Mesothelial cell of epicardium (in vitro differentiated cells): ENCODE measurements at places on chromosomes 2 and 18. TPM values are rescaled to one million over a fixed set of nuclear protein-coding genes. Genes with fewer than 3 reads are reported as not detected.
A peak's percentile ranks its signal among the peaks of the same experiment; 100 is the strongest.

GRCh38 chr2:12211326-12212175, 465.1 kb downstream of the LPIN1 start:
- no peaks in the 10 kb centered on the region for H3K36me3 ChIP-seq
- DNase-seq: no peak
- H3K4me1 ChIP-seq: peaks cover 4% of the 10 kb centered on the region

DNA sequence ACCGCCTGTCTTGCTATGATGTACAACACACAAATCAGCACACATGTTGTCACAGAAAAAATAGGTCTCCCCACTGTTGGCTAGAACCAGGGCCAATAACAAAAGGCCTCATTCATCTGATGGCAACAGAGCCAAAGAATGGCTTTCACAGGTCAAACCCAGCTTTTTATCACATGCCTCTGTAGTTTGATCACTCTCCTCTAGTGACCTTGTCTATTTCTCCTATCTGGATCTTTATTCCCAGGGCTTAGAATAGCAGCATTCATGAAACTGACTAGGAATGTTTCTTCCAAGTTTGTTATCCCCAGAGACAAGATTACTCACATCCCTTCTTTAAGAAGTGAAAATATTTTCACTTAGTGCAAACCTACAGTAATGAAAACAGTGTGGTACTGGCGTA, 285.8 kb upstream of the GYPC start:
- no peak overlapping the region for H3K27ac ChIP-seq
- no peak overlapping the region for H3K4me3 ChIP-seq
- H3K36me3 ChIP-seq: no peaks in the 10 kb centered on the region
- H3K4me1 ChIP-seq: no peaks in the 10 kb centered on the region
- H3K27me3 ChIP-seq: no peaks in the 10 kb centered on the region

GRCh38 chr2:104863468-104864279, 9.8 kb downstream of the POU3F3 start:
- H3K4me3 ChIP-seq: no peak overlapping the region
- peaks cover 97% of the 10 kb centered on the region for H3K27me3 ChIP-seq
- no peaks in the 10 kb centered on the region for H3K36me3 ChIP-seq
- peaks cover 4% of the 10 kb centered on the region for H3K4me1 ChIP-seq

GRCh38 chr2:128549646-128550260, 231.1 kb upstream of the HS6ST1 start:
- H3K4me1 ChIP-seq: peaks cover 16% of the 10 kb centered on the region
- no peak for DNase-seq
- no peaks in the 10 kb centered on the region for H3K36me3 ChIP-seq
- no peak overlapping the region for H3K4me3 ChIP-seq

- no peaks in the 10 kb centered on the region for H3K36me3 ChIP-seq
- no peak overlapping the region for H3K27ac ChIP-seq
- no peaks in the 10 kb centered on the region for H3K27me3 ChIP-seq
- peaks cover 27% of the 10 kb centered on the region for H3K4me1 ChIP-seq
- no peak overlapping the region for H3K4me3 ChIP-seq
Measured at GRCh38 chr18:41871229-41872000, 83.6 kb upstream of the PIK3C3 start.

DNA sequence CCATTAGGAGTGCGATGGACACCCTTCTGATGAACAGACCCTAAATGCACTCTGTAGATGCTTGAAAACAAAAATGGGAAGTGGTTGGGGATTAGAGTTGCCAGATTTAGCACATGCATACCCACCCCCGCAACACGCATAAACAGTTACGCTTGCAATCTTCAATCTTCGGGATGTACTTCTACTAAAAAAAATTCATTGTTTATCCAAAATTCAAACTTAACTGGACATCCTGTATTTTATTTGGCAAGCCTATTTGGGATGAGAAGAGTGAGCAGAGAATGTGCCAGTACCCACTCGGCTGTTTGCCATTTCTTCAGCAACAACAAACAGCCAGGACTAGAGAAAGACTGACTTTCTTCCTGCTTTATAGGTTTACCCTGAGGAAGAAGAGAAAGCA, 18.4 kb downstream of the KIAA2012 start:
- DNase-seq: no peak
- no peaks in the 10 kb centered on the region for H3K27me3 ChIP-seq
- no peak overlapping the region for H3K4me3 ChIP-seq
- no peaks in the 10 kb centered on the region for H3K36me3 ChIP-seq
- peaks cover under 1% of the 10 kb centered on the region for H3K4me1 ChIP-seq

DNA sequence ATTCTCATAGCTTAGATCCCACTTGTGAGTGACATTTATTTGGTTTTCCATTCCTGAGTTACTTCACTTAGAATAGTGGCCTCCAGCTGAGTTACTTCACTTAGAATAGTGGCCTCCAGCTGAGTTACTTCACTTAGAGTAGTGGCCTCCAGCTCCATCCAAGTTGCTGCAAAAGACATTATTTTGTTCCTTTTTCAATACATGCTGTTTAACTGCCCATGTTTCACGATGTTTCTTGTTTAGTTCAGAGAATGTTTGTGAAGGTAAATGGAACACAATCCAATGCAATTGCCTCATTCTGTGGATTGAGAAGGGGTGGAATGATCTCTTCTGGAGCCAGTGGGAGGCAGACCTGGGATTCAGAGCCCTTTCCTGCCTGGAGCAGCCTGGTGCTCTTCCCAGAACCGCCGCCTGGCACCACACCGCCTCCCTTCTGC, 273.5 kb upstream of the ATP5MC3 start:
- no peak overlapping the region for H3K27ac ChIP-seq
- DNase-seq: no peak
- peaks cover 2% of the 10 kb centered on the region for H3K27me3 ChIP-seq
- H3K4me3 ChIP-seq: no peak overlapping the region

DNA sequence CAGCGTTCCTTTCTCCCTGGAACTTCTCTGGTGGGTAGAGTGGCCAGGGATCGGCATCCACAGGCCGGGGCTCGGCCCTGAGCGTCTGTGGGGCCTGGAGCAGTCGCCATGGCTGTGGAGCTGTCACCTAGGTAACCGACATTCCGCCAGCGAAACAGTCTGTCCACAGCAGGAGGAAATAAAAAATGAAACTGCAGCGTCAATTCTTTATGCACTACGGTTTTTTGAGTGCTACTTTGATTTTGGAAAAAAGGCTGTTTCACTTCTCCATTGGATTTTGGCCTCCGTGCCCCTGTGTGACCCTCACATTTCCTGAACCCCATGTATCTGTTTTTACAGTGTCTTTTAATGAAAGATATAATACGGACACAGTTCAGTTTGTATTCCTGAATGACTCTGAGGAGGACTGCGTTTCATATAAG, 163.4 kb downstream of the LDLRAD4 start:
- no peaks in the 10 kb centered on the region for H3K27me3 ChIP-seq
- H3K27ac ChIP-seq: peak overlapping the region; percentile 98
- peak overlapping the region; percentile 38 for H3K4me3 ChIP-seq
- no peak for DNase-seq

DNA sequence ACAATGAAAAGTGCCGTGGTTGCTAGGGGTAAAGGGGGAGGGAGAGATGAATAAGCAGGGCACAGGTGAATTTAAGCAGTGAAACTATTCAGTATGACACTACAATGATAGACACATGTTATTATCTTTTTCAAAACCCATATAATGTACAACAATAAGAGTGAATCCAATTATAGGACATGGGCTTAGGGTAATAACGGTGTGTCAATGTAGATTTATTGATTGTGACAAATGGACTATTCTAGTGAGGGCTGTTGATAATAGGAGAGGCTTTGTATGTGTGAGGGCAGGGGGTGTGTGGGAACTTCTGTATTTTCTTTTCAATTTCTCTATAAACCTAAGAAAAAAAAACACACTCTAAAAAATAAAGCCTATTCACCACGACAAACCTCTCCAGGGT, 223.8 kb downstream of the RIT2 start:
- no peaks in the 10 kb centered on the region for H3K36me3 ChIP-seq
- no peak for DNase-seq
- no peak overlapping the region for H3K4me3 ChIP-seq
- no peak overlapping the region for H3K27ac ChIP-seq
- H3K4me1 ChIP-seq: peaks cover 27% of the 10 kb centered on the region

DNA sequence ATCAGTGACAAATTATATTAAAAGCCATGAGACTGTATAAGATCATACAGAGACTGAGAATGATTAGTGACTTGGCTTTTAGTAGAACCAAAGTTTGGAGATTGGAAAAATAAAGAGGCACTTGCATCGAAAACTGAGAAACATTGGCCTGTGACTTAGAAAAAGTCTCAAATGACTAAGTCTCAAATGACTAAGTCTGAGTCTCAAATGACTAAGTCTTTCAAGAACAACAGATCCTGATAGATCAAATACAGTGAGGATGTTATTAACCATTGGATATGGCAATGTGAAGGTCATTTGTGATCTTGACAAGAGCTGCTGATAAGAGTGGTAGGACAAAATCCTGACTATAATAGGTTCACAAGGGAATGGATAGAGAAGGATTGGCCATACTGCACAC, 135.5 kb upstream of the FANCL start:
- DNase-seq: no peak
- no peaks in the 10 kb centered on the region for H3K36me3 ChIP-seq
- H3K4me1 ChIP-seq: no peaks in the 10 kb centered on the region
- no peak overlapping the region for H3K27ac ChIP-seq
- H3K27me3 ChIP-seq: no peaks in the 10 kb centered on the region
- H3K4me3 ChIP-seq: no peak overlapping the region

- no peak overlapping the region for H3K4me3 ChIP-seq
- no peak for DNase-seq
- H3K4me1 ChIP-seq: peaks cover 14% of the 10 kb centered on the region
- no peak overlapping the region for H3K27ac ChIP-seq
- H3K36me3 ChIP-seq: no peaks in the 10 kb centered on the region
- no peaks in the 10 kb centered on the region for H3K27me3 ChIP-seq
Measured at GRCh38 chr2:9115229-9115628, 91.4 kb upstream of the ASAP2 start.

- H3K4me3 ChIP-seq: no peak overlapping the region
- peaks cover 38% of the 10 kb centered on the region for H3K27me3 ChIP-seq
- no peaks in the 10 kb centered on the region for H3K36me3 ChIP-seq
- H3K27ac ChIP-seq: no peak overlapping the region
- peaks cover 20% of the 10 kb centered on the region for H3K4me1 ChIP-seq
- no peak for DNase-seq
Measured at GRCh38 chr2:133438026-133438425, 130.2 kb downstream of the NCKAP5 start.

- no peak overlapping the region for H3K27ac ChIP-seq
- no peak for DNase-seq
- no peaks in the 10 kb centered on the region for H3K27me3 ChIP-seq
- H3K4me1 ChIP-seq: peaks cover 23% of the 10 kb centered on the region
- no peak overlapping the region for H3K4me3 ChIP-seq
Measured at GRCh38 chr2:20555954-20556353, 94.9 kb downstream of the HS1BP3 start.

GRCh38 chr18:38981389-38981788, 1415.8 kb upstream of the CELF4 start:
- H3K27me3 ChIP-seq: no peaks in the 10 kb centered on the region

GRCh38 chr2:222169346-222169745, 129.5 kb downstream of the PAX3 start:
- H3K4me3 ChIP-seq: no peak overlapping the region
- no peaks in the 10 kb centered on the region for H3K36me3 ChIP-seq
- H3K27me3 ChIP-seq: peaks cover 7% of the 10 kb centered on the region
- no peak for DNase-seq
- H3K4me1 ChIP-seq: peaks cover 8% of the 10 kb centered on the region
- H3K27ac ChIP-seq: no peak overlapping the region

DNA sequence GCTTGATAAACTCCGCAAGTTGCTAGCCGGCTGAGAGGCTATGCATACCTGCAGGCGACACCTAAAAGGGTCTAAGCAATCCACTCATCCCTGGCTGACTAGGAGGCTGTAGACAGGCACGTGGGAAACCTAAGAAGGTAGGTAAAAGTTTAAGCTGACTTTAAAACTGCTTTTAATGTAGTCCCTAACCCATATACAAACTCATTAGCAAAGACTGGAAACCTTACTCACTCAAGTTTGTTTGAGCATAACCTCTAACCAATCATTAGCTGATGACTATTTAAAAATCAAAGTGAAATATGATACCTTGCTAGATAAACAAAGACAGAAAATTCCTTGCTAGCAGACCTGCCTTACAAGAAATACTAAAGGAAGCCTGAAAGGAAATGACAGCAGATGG, 106.4 kb downstream of the EXOC6B start:
- H3K36me3 ChIP-seq: peaks cover 19% of the 10 kb centered on the region
- H3K27me3 ChIP-seq: no peaks in the 10 kb centered on the region
- no peak for DNase-seq

- H3K4me3 ChIP-seq: no peak overlapping the region
- DNase-seq: no peak
- H3K27ac ChIP-seq: no peak overlapping the region
- H3K36me3 ChIP-seq: no peaks in the 10 kb centered on the region
Measured at GRCh38 chr2:233114421-233114861, 54.3 kb downstream of the INPP5D start.

GRCh38 chr2:65309699-65310098, 82.1 kb downstream of the ACTR2 start:
- DNase-seq: no peak
- H3K36me3 ChIP-seq: peaks cover 26% of the 10 kb centered on the region
- H3K27ac ChIP-seq: peak overlapping the region; percentile 52
- H3K4me1 ChIP-seq: peaks cover 13% of the 10 kb centered on the region
- H3K4me3 ChIP-seq: no peak overlapping the region
- H3K27me3 ChIP-seq: no peaks in the 10 kb centered on the region

The TRAPPC8 gene
- 34.9 to 39.8 TPM (median 35.6 TPM) in 3 replicates for total RNA-seq

The ZC3H8 gene
- total RNA-seq: 18.7 to 20.7 TPM (median 20.2 TPM) in 3 replicates

The ZAP70 gene
- total RNA-seq: 1.9 to 3.1 TPM (median 2.3 TPM) in 3 replicates

The TEX44 gene
- not detected in 3 replicates for total RNA-seq

The LONRF2 gene
- total RNA-seq: 13.4 to 14.6 TPM (median 13.7 TPM) in 3 replicates

The KCNE4 gene
- total RNA-seq: 9.0 to 9.3 TPM (median 9.2 TPM) in 3 replicates

The MYL1 gene
- 0.36 to 0.69 TPM (median 0.36 TPM) in 3 replicates for total RNA-seq
